NCI-H774 (cell line): ENCODE measurements at places on chromosomes 3 and 15.

- no peak for DNase-seq
Observed at GRCh38 chr3:124513610-124513997, 216.6 kb upstream of the UMPS start.

DNA sequence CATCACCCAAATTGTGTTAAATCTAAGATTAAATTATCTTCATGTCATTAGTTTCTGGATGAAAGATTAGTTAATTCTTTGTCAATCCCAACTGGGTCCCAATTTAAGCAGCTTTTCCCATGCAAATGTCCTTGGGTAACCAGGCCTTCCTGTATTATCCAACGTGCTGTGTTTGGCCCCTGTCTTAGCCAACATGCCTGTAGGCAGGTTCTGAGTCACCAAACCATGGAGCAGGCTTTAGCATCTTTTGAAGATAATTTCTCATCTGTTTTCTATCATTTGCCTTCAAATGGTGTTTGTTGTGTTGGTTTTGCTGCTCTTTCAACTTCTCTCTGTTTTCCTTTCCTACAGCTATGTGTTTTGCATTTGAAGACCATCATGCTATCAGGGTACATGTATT, 216.2 kb downstream of the ITPR1 start:
- no peak for DNase-seq

- DNase-seq: peak; percentile 14
Observed at GRCh38 chr15:99447497-99448371, 118.0 kb upstream of the MEF2A start.

GRCh38 chr3:188752850-188753249, 418.9 kb upstream of the TPRG1 start:
- no peak for DNase-seq

- peak; percentile 23 for DNase-seq
Observed at GRCh38 chr15:23564821-23565394, 566 bp upstream of the MKRN3 start.

GRCh38 chr3:182909318-182910040, 70.9 kb downstream of the DCUN1D1 start:
- DNase-seq: no peak

DNA sequence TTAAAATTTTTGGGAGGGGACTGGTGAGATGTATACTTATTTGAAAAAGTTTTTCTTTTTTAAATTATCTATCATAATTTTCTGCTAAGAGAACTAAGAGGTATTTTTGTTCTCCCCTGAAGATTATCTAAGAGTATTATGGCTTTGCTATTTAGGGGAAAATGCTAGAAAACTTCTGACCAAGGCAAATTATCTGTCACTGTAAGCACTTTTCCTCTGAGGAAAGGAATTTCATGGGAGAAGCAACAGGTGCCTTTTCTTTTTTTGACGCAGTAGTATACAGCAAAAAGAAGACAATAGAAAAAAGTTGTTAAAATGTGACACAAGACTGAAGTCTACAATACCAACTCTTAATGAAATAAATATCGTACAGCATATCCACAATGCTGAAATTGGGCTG, 201.6 kb upstream of the NANOGP8 start:
- no peak for DNase-seq

DNA sequence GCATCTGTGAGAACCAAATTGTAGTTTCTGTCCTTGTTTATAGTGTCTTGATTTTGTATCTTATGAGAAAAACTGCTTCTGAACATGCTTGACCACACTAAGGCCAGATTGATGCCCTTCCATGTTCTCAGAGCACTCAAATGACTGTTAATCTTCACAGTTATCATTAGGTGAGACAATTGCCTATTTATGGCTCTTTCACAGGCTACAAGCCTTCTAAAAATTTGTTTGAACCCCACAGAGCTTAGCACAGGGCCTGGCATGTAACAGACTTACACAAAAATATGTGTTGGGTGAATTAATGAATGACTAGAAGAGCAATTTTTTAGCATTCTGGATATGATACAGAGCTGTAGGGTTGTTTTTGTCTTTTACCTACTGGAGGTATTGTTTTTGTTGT, 43.1 kb downstream of the BTLA start:
- no peak for DNase-seq

- no peak for DNase-seq
Observed at GRCh38 chr3:48243886-48244285, 3.0 kb downstream of the ZNF589 start.

DNA sequence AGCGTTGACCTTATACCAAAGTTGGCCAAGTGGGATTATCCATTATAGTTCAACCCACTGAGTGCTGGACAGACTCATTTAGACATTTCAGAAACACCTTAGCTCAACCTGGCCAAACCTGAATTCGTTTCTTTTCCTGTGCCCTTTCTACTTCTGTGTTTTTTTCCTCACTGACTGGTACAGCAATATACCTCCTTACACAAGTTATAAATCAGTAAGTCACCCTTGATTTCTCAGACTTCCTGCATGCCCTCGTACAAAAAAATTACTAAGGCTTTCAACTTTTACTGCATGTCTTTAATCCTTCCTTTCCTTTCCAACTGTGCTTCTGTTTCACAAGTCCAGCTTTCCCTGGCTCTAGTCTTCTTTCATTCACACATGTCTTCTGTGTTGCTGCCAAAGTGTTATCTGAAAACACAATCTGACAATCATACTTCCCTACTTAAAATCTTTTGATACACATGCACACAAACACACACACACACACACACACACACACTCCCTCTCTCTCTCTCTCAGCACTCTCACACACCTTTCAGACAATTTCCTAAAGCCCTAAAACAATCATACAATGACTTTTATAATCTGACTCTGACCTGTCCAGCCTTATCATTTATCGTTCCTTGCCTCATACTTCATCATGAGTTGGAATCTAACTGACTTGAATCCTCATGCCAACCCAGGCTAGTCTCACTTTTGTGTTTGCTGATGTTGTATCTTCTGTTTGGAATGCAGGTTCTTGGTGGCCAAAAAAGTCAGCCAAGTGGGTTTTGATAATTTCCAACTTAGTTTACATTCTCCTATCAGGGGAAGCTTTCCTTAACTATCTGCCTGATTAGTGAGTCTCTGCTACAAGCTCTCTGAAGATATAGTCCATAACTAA, 436.4 kb downstream of the NAALADL2 start:
- no peak for DNase-seq

- no peak for DNase-seq
Observed at GRCh38 chr3:110654843-110655502, 416.6 kb upstream of the NECTIN3 start.

DNA sequence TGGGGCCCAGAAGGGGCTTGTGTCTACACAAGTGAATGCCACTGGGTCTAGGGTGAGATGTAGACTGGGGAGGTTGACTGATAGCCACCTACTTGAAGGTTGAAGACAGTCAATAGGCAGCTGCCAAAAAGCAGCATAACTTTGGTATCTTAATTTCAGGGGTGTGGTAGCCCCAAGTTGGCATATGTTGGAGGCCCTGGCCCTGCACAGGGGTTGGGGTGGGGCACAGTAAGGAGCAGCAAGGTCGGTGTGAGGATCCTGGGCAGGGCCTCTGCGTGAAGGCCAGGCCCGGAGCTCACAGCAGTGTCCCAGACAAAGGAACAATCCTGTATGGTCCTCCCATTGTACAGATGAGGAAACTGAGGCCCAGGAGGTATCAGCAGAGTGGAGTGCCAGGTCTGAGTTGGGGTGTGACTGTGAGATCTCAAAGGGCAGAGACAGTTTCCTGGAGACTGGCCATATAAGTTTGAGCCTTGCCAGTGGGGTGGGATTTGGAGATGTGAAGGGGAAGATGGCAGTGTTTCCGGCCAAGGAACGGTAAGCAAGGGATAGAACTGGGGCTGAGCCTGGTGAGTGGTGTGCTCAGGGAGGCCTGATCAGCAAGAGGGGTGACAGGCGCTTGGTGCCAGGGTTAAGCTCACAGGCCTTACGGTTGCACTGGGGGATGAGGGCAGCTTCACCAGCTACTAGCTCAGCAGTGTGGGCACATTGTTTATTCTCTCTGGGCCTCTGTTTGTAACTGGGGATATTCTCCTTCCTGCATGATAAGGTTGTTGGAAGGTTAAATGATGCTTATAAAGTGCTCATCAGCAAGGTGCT, 1.7 kb downstream of the KLHL40 start:
- no peak for DNase-seq

- DNase-seq: no peak
Observed at GRCh38 chr15:62050115-62050514, 10.1 kb downstream of the VPS13C start.

DNA sequence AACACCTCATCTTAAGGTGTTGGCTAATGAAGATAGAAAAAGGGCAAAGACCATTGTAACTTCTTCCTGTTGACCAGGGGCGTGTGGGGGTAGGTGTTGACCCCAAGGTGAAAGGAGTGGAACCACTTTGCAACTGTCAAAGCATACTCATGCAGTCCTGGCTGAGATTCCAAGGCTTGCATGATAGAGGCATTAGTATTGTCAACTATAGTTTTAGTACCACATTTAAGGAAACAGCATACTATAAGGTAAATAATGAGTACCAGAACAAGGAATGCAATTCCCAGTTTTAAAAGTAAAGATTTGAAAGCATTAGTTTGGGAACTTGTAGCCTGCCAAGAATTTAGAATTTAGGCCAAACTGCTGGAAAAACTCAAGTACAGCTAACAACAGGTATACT, 27.8 kb upstream of the ADGRG7 start:
- no peak for DNase-seq

DNA sequence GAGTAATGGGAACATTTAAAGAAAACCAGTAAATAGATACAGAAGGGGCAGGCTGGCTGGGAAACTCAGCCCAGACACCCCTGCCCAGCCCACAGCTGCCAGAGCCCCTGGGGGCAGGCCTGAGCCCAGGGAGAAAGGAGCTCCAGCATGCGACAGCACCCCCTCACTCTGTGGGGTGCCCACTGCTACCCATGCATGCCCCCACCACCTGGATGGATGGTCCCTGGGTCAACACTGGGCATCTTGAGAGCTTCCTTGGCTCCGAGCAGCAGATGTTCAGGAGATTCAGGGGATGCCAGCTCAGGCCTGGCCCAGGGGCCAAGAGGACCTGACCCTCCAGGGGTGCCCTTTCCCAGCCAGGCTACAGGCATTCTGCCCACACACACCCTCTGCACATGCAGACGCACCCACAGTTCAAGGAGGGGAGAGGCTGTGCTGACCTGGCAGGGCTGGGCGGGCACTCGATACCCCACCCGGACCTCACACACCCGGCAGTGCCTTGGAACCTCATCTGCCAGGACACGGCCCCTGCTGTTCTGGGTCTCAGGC, 31.5 kb downstream of the PTH1R start:
- no peak for DNase-seq

DNA sequence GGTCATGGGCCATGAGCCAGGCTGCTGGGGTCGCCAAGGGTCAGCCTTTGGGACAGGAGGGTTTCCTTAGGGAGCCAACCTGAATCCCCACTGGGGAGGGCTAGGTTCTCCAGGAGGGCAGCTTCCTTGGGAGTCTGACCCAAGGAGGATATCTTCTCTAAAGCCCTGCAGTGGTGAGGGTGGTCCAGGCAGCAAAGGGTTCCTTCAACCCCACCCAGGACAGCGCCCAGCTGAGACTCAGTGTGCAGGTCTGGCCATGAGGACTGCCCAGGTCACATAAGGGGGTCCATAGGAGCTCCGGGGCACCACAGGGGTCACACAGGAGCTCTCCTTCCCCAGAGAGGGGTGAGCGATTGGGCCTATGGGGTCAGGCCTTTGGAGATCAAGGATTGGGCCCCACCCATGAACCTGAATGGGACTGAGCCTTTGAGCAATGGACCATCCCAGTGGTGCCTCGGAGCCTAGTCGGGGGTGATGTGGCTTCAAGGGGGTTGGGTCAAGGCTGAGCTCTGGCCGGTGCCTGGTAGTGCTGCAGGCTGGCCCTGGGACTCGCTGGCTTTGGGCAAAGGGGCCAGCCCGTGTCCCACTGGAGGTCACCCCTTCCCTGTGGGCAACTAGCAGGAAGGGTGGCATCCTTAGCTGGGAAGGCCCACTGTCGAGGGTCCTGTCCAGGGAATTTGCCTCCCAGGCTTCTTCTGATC, 216.5 kb downstream of the SNRPN start:
- no peak for DNase-seq

DNA sequence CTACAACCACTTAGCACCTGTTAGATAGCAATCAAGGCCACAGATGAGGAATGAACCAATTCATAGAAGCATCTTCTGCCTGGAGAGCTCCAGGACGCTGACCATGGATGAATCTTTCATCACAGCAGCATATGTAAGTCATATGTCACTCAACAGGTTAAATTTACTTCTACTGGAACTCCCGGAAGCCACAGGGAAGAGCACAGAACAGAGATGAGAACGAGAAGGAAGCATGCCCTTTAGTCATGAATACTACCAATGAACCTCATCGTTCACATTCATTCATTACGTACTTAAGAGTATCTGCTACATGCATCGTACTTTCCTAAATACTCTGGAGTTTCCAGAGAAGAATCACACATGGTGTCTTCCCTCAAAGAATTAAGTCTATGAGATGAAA, 192.8 kb downstream of the STT3B start:
- no peak for DNase-seq

- DNase-seq: no peak
Observed at GRCh38 chr3:110944782-110945181, 126.8 kb upstream of the NECTIN3 start.

GRCh38 chr3:103002425-103003176, 567.8 kb downstream of the ZPLD1 start:
- no peak for DNase-seq

GRCh38 chr15:38954090-38954489, 389.5 kb upstream of the RASGRP1 start:
- no peak for DNase-seq

GRCh38 chr3:11989383-11990038, 14.7 kb upstream of the SYN2 start:
- DNase-seq: no peak

- no peak for DNase-seq
Observed at GRCh38 chr3:10557250-10557649, 51.9 kb upstream of the ATP2B2 start.

DNA sequence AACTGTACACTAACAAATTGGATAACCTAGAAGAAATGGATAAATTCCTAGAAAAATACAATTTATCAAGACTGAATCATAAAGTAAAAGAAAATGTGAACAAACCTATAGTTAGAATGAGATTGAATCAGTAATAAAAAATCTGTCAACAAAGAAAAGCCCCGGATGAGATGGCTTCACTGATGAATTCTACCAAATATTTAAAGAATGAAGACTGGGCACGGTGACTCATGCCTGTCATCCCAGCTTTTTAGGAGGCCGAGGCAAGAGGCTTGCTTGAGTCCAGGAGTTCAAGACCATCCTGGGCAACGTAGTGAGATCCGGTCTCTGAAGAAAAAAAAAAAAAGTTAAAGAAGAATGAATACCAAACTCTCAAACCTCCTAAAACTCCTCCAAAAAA, 17.7 kb upstream of the AP4E1 start:
- no peak for DNase-seq

- DNase-seq: no peak
Observed at GRCh38 chr3:72320955-72321303, 527.3 kb downstream of the SHQ1 start.

DNA sequence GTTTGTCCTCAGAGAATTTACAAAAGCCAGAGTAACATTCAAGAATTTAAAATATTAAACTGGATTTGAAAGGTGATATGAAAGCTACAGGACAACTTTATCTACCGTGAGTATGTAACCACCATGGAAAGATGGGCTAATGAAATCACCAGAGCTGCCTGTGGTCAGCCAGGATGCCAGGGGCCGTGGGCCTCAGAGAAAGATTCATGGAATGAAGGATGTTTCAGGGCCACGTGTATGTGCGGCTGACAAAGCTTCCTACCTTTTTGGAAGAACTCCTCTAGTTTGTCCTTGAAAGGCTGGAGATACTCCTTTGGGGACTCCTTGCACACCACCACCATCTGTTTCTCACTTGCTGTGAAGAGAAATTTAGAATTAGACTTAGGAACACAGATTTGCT, 138.9 kb downstream of the GREM1 start:
- DNase-seq: no peak

GRCh38 chr3:14440168-14440518, 37.7 kb downstream of the SLC6A6 start:
- no peak for DNase-seq
